ENCODE measurements at places on chromosomes 7 and 10.

GRCh38 chr7:92988051-92988450 lies 129.7 kb downstream of the SAMD9 start:
- DNase-seq: no peak

GRCh38 chr10:48284811-48285210 lies 10.3 kb upstream of the FRMPD2 start:
- DNase-seq: no peak

GRCh38 chr10:22685926-22686325 lies 28.5 kb downstream of the PIP4K2A start:
- no peak for DNase-seq

DNA sequence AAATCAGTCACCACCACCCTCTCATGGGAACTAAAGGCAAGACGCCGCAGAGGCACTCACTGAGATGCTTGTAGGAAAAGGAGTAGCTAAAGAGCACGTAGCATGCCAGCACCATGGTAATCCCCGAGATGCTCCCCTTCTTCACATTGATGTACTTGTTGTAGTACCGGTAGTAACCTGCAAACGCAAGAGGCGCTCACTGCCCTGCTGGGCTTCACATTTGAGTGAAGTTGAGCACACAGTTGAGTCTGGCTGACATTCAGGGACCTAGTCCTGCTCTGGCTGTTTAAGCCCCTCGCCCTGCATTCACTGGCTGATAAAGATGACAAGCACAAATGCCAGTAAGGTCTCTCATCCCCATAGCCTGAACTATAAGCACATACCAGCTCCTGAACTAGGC lies 6.9 kb downstream of the ATP5MF start:
- DNase-seq: no peak

- DNase-seq: no peak
These were observed 105.9 kb upstream of the ETV1 start for GRCh38 chr7:14095233-14095950.

DNA sequence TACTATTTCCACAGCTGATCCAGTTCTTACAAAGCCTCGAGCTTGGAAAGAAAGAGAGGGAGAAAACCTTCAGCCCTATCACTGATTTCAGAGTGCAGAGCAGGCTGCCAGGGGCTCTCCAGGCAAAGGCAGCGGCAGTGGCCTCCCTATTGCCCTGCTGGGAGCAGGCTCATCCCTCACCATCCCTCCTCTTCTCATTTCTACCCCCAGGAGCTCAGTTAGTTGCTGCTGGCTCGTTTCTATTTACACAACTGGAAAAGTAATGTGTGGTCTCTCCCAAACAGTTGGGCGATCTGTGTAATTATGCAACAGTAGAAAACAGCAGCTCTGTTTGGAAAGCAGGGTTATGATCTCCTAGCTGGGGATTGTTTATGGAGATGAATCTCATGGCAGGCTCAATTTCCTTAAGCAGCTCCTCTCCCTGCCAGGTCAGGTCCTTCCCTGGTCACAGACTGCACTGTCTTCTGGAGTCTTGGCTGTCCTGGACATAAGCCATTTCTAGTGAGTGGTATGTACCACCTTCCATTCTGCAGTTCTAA lies 28.7 kb upstream of the TNS3 start:
- no peak for DNase-seq

DNA sequence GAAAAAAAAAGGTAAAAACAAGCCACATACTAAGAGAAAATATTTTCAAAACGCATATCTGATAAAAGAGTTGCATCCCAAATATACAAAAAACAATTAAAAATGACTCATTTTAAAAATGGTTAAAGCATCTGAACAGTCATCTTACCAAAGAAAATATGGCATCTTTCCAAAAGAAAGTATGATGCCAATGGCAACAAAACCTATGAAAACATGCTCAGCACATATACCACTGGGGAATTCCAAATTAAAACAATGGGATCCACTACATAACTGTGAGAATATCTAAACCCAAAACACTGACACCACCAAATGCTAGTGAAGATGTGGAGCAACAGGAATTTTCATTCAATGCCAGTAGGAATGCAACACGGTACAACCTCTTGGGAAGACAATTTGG lies 39.3 kb downstream of the VSTM2A start:
- no peak for DNase-seq

- no peak for DNase-seq
These were observed 234.7 kb downstream of the CAMK1D start for GRCh38 chr10:12583891-12584595.

Data from activated naive CD8-positive, alpha-beta T cell treated with anti-CD3 and anti-CD28 coated beads, Interleukin-2, amount 50 U/mL, for 16 hours (primary cell).